ENCODE measurements at places on chromosomes 2 and 18. TPM values are rescaled to one million over a fixed set of nuclear protein-coding genes. Genes with fewer than 3 reads are reported as not detected.
A peak's percentile ranks its signal among the peaks of the same experiment; 100 is the strongest.

Gene DQX1
- 1.0 TPM for total RNA-seq

Gene PGAP1
- total RNA-seq, result 65.0 TPM

DNA sequence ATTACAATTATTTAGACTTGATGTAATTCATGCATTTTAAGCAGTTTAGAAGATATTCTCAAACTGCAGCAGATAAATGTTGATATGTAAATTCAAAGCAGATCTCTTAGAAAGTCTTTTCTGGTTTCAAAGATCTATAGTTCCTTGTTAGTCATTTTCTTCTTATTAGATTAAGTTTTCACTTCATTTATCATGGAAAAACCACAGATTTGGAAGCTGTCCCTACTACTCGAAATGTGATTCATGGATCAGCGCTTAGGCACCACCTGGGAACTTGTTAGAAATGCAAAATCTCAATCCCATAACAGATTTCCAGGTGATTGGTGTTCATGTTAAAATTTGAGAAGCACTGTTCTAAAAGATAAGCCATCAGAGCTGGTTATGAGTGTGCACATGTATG, 92.8 kb upstream of the CDH2 start:
- no peak for DNase-seq

DNA sequence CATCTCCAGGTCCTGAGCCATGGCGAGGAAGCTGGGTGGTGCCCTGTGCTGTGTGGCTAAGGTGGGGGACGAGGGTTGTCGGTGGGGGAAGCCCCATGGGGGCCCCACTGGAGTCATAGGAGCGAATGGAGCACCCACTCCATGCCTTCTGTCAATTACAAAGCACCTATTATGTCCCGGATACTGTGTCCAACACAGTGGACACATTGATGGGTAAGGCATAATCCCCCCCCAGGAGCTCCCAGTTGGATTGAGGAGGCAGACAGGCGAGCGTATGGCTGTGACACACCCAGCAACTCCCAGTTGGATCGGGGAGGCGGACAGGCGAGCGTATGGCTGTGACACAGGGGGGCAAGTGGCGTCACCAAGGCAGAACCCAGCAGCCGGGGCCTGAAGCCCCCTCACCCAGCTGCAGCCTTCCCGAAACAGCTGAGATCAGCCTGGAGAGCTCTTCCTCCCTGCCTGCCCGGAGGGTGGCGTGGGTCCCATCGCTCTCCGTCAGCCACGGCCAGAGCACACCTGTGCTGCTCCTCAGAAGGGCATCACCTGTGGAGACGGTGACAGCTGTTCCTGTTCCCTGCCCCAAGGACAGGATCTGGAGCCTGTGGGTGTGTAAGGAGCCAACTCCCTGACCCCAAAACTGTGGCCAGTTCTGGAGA, 69.6 kb downstream of the HPCAL1 start:
- no peak for DNase-seq

GRCh38 chr18:62018034-62018758, 125.4 kb upstream of the RNF152 start:
- no peak for DNase-seq

DNA sequence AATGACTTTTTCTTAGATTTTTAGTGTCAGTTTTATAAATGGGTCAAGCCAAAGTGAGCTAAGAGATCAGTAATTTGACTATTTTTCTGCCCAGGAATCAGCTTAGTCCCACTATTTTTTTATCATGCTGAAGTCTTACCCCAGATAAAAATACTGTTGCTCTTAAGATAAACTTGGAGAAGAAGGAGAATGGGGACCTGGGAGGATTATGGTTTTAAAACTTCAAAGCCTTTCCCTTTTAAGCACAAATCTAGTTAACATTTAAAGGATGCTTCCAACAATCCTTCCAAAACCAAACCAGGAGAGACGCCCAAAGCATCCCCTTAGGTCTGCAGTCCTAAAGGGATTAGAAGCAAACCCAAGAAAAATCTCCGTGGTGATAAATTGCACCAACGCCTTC, 172.4 kb downstream of the SP3 start:
- DNase-seq, result no peak

Gene RIT2
- total RNA-seq, result not detected

DNA sequence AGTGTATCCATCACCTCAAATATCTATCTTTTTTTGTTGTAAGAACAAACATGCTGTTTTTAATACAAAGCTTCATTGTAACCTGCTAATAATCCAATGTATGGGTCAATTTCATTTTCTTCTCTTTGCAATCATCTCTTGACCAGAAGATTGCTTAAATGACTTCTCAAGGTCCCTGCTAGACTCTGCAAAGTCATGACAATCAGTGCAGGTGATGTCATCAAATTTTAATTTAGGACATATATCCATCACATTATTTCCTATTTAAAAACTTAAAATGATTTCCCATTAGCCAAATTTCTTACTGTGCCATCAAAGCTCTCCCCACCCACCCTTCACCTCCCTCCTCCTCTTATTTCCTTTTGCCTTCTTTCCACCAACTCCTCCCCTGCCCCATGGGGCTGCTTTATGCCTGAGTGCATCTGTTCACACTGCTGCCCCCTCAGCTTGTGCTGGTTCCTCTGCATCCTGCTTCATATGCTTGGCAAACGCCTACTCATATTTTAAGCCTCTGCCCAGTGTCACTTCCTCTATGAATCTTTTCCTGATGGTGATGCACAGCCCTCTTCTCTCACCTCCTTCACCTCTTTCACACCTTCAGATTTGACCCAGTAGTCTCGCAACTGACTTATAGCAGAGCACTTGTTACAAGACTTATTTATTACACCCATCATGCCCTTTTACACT, 20.3 kb downstream of the PLEK start:
- DNase-seq, result peak; percentile 91

DNA sequence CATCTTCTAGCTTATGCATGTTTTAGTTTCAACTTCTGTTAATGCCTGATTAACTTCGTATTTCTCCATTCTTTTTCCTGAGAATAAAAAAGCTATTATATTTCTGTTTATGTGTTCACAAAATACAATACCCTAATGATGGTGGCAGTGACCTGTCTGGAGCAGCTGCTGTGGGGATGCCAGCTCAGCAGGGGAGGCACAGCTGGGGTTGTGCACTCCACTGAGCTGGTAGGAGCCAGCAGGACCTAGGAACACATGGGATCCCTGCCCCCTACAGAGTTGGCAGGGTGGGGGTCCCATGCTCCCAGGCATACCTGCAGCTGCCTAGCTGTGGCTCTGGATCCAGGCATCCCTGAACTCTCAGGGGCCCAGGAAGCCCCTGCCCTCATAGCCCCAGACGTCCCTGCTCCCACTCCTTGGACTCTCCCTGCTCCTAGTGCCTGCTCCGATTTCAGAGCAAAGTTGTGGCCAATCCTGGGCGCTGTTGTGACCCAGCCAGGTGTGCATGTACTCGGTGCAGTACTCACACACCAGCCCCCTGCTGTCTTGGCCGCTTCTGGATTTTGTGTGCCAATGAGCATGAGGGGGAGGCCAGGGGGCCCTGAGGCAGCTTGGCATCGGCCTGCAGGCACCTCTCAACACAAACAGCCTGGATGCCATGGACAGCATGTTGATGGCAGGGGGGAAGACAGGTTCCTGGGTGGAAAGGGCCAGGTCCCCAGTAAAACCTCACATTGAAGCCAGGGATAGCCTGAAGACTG, 546.0 kb downstream of the ZNF804A start:
- no peak for DNase-seq

GRCh38 chr2:10546975-10547391, 98.9 kb upstream of the ODC1 start:
- DNase-seq, result no peak

- DNase-seq, result no peak
These were observed 309.5 kb downstream of the ALK start for GRCh38 chr2:29611850-29612249.

Gene CFC1
- not detected for total RNA-seq

- no peak for DNase-seq
These were observed 133.8 kb upstream of the TWIST2 start for GRCh38 chr2:238714038-238714528.

DNA sequence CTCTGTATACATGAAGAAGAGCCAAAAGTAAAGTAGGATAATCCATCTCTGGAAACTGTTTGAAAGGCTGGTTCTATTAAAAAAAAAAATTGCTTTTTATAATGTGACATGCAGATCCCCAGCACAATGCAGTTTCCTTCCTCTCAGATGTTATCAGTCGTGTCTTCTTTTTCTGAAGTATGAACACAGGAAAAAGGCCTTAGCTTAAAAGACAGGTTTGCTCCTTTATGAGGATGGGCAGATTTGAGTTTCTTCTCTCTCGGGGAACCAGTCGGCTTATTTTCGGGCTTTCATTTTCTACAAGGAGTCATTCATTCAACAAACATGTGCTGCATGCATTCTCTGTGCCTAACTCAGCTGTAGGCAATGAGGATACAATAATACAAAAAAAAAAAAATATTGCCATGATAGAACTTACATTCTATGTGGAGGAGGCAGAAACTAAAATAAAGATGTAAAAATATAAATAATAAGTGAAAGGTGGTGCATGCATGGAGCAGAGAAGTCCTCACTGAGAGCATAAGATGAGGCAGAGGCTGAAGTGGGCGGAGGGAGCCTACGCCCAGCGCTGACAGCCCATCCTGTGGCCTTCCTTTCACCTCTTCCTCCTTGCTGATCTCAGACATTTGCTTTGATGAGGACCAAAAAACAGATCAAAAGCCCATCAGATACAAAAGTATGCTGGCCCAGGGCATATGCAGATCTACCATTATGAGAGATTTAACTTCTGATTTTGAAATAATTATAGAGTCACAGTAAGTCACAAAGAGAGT, at the start of gene CD226:
Gene CD226, minus strand, starts transcription at position 513 of the 773 bp plus-strand sequence. Its CDS starts 467 bp downstream, at position 46.
- peak; percentile 68 for DNase-seq

DNA sequence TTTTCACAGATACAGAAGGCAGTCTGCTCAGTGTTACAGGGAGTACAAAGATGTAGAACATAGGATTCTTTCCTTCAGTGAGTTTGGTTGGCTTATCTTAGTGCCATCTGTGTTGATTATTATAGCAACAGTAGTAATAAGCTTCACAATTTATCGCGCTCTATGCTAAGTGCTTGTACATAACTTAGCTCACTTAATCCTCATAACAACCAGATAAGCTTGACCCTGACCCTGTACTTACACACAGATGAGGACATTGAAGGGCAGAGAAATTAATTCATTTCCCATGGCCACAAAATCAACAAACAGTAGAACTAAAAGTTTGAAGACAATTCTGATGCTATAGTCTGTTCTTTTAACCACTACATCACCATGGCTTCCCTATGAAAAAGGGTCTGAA, 121.8 kb downstream of the SPHKAP start:
- no peak for DNase-seq

Gene HOXD4
- total RNA-seq, result not detected

Gene SAG
- total RNA-seq, result not detected

Gene IL1B
- total RNA-seq, result 1.8 TPM

Gene NEURL3
- total RNA-seq, result not detected

DNA sequence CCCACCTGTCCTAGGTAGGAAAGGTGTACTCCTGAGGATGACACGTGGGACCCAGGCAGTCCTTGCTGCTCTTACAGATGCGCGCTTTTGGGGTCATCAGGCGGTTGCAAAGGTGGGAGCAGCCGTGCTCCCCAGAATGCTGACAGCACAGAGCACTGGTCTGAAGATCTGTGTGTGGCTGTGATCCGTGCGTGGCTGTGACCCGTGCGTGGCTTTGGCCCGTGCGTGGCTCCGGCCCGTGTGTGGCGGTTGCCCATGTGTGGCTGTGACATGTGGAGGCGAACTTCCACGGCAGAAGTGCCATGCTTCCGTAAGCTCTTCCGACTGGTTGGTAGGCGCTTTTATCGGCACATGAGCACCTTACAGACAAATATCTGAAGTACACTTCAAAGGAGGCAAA, 270.0 kb downstream of the AGAP1 start:
- no peak for DNase-seq

Gene RAPGEF4
- 0.43 TPM for total RNA-seq

GRCh38 chr2:146251328-146251727, 1593.5 kb upstream of the ACVR2A start:
- no peak for DNase-seq

Gene ACP1
- 96.1 TPM for total RNA-seq

DNA sequence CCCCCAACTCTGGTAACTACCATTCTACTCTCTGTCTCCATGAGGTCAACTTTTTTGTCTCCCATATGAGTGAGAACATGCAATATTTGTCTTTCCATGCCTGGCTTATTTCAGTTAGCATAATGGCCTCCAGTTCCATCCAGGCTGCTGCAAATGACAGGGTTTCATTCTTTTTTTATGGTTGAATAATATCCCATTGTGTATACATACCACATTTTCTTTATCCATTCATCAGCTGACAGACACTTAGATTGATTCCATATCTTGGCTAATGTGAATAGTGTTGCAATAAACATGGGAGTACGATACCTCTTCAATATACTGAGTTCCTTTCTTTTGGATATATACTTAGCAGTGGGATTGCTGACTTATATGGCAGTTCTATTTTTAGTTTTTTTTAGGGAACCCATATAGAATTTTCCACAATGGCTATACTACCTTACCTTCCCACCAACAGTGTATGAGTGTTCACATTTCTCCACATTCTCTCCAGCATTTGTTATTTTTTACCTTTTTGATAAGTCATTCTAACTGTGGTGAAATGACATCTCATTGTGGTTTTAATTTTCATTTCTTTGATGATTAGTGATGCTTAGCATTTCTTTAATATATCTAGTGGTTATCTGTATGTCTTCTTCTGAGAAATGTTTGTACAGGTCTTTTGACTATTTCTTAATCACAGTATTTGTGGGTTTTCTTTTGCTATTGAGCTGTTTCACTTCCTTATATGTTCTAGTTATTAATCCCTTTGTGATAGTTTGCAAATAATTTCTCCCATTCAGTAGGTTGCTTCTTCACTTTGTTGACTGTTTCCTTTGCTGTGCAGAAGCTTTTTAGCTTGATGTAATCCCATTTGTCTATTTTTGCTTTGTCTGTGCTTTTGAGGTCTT, 112.2 kb downstream of the SRBD1 start:
- no peak for DNase-seq

DNA sequence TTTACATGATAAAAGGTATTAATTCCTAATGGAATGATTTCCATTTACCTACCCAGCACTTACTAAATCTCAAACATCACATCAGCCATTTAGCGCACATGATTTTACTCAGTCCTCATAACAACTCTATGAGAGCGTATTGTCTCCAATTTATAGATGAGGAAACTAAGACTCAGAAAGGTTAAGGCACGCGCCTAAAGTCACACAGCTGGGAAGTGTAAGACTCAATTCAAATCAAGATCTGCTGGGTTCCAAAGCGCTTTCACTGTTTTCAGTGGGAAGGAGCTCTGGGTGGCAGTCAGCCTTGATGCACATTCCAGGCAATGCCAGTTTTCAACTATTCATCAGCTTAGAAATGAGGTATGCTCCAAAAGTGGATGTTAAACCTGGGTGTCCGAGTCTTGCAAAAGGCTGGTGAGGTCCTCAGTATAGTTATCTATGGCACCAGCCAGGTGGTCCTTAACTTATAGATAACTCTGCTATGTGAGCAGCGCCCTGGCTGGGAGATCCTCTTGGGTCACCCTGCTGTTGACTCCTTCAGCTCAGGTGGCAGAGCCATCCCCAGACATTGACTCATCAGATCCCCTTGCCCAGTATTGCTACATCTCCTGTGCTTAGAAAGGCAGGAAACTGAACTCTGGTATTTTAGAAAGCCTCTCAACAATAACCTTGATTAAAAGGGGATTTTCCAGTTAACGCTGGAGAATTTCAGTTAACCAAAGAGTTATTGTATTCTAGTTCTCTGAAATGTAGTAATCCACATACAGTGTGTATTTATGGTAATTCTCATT, 47.1 kb downstream of the SLC4A1AP start:
- DNase-seq, result no peak
